Cardiac muscle cell (in vitro differentiated cells and primary cell): ENCODE measurements at places on chromosomes 7 and 10.
A peak's percentile ranks its signal among the peaks of the same experiment; 100 is the strongest.

DNA sequence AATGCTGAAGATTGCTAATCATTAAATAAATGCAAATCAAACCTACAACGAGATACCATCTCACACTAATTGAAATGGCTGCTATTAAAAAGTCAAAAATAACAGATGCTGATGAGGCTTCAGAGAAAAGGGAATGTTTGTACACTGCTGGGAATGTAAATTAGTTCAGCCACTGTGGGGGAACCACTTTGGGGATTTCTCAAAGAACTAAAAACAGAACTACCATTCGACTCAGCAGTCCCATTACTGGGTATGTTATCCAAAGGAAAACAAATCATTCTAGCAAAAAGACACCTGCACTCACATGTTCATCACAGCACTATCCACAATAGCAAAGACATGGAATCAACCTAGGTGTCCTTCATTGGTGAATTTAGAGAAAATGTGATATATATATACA, 379.0 kb upstream of the CNTNAP2 start:
- DNase-seq: no peak

- no peak for DNase-seq
Observed at GRCh38 chr10:26858707-26859034, 2.1 kb downstream of the ABI1 start.

- no peak for DNase-seq
Observed at GRCh38 chr7:131161103-131161502, 166.6 kb upstream of the MKLN1 start.

DNA sequence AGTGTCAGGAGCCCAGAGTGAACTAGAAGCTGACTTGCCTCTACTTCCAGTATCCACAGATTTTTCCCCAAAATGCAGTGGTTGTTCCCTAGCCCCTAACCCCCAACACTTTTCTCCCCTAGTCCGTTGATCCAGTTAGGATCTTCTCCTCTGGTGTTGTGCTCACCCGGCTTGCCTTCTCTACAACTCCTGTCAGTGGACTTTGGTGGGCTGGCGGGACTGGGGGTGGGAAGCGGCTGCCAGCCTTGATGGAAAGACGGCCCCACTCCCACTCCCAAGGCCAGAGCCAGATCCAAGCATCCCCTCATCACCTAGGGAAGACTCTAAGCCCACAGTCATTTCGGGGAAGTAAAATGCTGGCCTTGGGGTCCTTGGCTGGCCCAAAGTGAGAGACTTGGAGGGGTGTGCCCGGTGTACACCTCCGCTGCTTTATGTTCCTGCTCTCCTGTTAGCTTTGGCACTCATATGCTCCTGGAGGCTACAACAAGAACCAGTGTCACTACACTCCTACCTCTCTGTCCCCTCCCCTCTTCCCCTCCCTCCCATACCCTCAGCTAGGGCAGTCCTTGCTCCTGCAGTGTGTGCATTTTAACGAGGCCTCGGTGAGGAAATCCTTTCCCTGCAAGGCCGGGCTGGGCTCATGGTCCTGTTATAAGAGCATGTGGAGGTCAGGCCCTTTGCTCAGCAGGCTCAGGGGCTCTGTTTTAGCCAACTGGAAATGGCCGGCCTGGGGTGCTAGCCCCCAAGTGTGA, 930 bp upstream of the HOXA10 start:
- DNase-seq: no peak

DNA sequence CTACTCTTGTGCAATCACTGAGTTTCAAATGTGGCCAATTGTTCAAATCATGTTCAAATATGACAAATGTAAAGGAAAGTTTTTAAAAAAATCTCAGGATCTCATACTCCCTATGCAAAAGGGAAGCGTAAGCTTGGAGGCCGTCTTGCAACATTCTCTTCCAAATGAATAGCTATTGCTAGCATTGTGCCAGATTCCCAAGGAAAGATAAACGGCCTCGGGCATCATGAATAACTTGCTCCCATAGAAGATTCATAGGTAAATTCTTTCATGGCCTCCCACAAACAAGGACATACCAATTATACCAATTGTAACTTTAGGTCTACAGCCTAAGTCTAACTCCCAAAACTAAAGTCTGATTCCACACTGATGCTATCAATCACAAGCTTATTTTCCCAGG, 416.9 kb downstream of the THSD7A start:
- no peak for DNase-seq

DNA sequence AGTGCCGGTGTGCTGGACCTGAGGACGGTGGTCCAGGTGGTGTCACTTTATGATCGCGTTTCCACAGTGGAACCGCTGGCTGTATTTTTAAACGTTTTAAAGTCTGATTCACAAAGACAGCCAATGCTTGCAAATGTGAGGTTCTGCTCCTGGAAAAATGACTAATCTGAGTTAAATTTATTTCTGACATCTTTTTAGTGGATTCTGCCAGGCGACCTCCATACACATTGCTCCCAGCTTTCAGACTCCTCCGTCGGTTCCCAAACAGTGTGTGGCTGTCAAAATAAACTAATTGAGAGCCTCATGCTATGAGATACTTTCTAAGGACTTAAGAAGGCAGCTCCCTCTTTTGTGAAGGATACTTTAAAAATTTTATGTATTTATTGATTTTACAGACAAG, 12.7 kb upstream of the TTYH3 start:
- no peak for DNase-seq

DNA sequence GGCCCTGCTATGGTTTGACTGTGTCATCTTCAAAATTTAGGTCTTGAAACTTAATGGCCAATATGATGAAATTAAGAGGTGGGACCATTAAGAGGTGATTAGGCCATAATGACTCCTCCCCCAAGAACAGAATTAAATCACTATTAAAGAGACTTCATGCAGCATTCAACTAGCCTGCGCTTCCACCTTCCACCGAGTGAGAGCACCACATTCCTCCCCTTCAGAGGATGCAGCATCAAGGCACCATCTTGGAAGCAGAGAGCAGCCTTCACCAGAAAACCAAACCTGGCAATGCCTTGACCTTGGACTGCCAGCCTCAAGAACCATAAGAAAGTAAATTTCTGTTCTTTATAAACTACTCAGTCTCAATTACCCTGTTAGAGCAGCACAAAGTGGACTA, 371.1 kb upstream of the NFE2L3 start:
- DNase-seq: no peak

DNA sequence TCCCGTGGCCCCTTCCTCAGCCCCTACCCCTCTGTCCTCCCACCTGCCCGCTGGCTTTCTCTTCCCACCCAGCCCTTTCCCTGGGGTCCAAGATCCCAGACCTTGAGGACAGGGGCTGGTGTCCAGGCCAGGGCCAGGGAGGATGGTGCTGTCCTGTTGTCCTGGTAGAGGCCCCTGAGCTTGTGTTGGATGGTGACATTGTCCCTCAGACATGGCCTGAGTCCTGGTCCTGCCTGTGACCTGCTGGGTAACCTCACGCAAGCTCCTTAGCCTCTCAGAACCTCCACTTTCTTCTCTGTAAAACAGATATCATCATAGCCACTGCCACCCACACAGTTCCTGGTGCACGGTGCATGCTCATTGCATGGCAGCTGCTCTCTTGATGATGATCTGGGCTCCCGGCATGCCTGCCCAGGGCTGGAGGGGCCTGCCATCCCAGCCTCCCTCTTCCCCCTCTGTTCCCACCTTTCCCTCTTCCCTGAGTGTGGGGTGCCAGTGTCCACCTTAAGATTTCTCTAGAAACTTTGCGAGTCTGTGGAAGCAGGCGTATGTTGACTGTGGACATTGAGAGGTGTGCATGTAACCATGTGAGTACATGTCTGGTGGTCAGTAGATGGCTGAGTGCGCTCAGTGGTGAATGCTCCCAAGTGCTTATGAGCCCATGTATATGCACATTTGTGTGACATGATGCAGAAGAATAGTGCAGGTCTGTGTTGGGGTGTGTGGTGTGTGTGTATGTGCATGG, 60.4 kb downstream of the NEURL1 start:
- no peak for DNase-seq

- DNase-seq: no peak
Observed at GRCh38 chr7:155203882-155204691, 93.6 kb upstream of the INSIG1 start.

DNA sequence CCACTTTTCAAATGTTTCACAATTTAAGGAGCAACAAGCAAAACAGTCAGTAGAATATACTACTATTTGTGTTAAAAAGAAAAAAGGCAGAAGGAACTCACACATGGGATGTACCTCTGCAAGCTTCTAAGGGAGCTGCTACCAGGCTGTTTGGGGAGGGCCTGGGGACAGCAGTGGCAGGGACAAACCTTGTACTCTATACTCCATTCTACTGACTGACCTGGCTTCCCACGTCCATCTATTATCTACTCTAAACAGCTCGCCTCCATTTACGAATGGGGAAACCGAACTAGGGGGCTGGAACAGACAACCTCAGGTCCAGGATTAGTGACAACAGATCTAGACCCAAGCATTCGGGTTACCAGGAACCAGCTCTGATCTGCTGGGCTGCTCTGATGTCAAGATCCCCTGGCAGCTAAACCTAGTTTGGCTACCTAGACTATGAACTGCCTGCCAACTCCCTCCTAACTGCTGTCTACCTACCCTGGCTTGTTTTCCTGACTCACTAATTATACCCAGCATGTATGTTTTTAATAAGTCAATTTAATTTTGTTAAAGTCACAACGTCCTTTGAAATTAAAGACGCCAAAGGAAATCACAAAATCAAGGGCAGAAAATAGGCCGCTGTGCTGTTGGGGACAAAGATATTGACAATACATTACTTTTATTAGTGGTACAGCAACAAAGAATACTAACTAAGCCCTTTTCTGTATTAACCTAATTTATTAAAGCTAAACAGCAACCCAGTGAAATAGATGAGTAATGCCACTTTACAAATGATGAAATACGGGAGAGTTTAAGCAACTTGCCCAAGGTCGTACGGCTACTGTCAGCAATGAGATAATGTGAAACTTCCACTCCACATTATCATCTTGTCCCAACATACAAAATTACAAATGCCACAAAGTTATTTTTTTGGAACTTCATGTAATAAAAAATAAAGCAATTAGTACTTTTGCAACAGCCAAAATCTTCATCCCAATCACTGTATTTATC, 5.3 kb downstream of the PSAP start:
- DNase-seq: no peak

- DNase-seq: no peak
Observed at GRCh38 chr7:22351329-22351692, 5.6 kb downstream of the RAPGEF5 start.

DNA sequence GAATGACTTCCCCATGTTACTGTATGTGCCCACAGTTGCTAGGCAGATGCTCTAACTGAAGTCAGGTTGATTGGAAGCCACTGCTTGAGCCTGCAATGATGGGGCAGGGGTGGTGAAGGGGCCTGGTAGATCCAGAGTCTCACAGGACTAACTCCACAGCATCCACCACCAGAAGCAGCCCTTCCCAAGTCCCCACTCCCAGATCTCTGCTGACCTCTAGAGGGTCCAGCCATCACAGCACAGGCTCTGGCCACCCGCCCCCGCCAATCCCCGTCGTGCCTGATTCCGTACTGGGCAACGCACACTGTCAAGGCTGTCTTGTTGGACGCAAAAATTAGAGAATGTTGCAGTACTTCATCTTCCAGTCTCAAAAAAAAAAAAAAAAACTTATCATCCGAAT, 136.8 kb upstream of the PDE1C start:
- peak; percentile 70 for DNase-seq

GRCh38 chr10:75187961-75188426, 22.6 kb upstream of the VDAC2 start:
- DNase-seq: peak; percentile 65

DNA sequence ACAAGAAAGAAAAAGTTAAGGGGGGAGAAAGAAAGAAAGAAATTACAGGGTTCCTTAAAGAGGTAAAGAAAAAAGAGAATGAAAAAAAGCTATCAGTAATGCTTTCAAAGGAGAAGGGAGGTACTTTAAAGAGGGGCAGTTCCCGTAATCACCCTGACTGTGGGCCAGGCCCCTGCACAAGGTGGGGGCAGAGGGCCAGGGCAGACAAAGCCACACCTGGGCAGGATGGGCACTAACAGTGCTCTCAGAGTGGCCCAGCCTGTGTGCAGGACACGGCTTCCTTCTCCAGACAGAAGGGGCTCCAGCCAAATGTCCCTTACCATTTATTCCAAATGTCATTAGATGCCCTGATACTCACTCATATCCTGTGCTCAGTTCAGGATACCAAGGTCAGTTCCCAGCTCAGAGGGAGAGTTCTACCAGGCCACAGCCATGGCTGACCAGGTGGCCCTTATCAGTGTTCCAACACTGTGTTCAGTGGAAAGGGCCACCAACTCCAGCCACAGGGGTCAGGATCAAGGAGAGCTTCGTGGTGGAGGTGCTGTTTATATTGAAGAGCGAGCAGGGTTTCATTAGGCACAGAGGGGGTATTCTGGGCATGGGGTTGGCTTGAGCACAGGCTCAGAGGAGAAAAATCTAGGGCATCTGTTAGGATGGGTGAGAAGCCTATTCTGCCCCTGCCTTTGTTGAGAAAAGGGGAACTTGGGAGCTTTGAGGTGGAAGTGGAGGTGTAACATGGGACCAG, 29.9 kb downstream of the DPCD start:
- no peak for DNase-seq

DNA sequence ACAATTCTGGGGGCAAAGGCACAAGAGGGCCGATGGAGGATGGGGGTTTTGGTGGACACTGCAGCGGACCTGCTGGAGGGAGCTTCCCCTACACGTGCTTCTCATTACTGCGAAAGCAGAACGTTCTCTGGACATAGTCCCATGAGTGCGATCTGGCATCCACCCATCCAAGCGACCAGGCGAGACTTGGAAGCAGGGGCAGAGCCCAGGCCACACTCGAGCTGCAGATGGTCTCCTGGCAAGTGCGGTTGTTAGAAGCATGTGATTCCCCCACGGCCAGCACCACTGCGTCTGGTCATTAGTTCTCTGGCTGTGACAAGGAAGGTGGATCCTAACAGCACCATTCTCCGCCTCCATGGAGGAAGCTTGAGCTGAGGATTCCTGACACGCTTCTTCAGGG, 118.4 kb upstream of the TCERG1L start:
- DNase-seq: no peak

DNA sequence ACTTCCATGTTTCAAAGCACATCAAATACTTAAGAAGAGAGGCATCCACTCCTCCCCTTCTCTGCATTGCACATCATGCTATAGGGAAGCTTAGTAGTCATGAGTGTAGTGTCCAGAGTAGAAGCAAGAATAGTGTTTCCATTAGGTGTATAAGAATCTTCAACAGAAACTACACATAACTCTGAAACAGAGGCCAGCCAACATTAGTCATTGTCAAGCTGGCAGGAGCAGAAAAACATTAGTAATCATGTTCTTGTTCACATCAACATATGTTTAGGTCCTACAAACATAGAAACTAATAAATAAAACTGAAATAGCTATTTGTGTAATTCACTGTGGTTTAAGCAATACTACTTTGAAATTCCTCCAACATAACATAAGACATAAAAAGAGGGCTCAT, 370.2 kb downstream of the PPP1R3A start:
- DNase-seq: no peak

DNA sequence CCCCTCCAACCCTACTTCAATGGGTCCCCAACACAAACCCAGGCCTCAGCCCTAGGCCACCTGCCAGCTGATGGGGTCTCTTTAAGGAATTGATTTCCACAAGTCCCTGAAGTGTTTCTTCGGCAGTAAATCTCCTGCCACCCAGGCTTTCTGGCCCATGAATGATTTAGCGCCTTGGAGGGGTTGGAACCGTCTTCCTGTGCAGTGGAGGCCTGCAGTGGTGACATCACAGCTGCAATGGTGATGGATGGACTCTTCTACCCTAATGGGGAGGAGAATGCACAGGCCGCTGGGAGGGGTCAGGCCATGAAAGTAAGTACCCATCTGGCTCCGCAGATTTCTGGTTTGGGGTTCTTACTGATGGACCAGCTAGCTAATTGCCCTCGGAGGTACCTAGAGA, 163.8 kb downstream of the UBE2H start:
- no peak for DNase-seq
